Right renal pelvis (tissue), 4 donors: ENCODE measurements at places on chromosomes 16 and 17.
A peak's percentile ranks its signal among the peaks of the same experiment; 100 is the strongest.

- no peak for DNase-seq
Measured at GRCh38 chr17:37276475-37276874, 99.3 kb upstream of the C17orf78 start.

GRCh38 chr17:21380659-21381058 is 4.5 kb downstream of the KCNJ12 start:
- DNase-seq: no peak

DNA sequence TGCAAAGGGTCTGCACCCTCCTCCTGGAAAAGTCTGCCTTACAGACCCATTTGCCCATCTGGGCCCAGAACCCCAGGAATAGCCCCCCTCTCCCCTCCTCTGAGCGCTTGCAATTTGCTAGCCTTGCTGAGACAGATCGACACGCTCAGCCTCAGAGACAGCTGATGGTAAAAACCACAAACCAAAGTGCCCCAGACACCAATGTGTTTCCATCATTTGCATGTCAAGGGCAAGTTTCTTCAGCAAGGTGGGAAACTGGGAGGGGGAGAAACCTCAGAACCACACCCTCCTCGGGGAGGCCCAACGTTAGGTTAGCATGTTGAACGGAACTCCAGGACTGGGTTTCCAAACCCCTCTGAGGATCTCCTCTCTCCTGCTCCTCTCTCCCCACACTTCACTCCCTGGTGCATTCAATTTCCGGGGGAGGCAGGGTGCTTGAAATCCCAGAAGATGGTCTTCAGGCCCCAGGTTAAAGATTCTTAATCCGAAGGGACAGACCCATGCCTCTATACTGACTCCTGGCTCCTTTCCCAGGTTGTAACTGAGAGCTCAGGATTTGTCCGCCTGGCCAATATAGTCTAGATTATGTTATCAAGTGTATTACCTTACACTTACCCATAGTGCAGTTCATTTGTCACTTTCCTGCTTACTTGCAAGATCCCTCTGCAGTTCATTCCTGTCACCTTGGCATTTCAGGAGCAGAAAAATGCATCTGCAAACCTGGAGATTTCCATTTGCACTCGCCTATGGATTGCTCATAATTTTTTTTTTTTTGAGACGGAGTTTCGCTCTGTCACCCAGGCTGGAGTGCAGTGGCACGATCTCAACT is 1.3 kb upstream of the CUEDC1 start:
- DNase-seq: no peak

GRCh38 chr17:47847341-47848197 is 3.4 kb downstream of the SP6 start:
- DNase-seq: no peak

- DNase-seq: no peak
Measured at GRCh38 chr16:19809121-19809635, 75.5 kb downstream of the GPRC5B start.

- DNase-seq: no peak
Measured at GRCh38 chr16:48022496-48022895, 133.3 kb downstream of the ABCC12 start.

- no peak for DNase-seq
Measured at GRCh38 chr16:47903470-47903869, 252.3 kb downstream of the ABCC12 start.

DNA sequence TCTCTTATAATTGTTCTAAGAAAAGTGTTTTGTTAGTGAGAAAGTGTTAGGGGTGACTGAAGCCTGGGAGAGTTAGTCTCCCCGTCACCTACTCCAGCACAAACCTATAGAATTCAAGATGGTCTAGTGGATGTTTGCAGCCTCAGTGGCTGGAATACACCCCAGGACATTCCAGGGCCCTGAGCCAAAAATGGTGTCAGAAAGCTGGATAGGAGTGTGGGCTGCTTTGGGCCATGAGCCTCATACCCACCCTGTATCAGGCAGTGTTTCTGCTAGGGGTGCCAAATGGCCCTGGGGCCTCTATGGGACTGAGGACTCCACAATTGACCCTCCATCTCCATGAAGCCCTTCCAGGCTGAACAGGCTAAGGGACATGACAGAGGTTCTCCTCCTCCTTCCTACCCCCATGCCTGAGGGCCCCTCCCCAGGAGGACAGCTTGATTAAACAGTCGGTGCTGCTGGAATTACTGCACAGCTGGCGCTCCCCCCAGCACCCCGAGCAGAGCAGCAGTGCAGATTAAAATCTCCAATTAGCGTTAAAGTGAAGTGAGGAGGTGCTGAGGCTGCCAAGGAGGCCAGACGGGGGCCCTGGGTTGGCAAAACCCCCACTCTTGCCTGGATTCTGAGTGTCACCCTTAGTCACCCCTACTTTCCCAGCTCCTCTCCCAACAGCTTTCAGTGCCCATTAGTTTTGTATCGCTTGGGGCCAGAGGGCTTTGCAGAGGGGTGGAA is 59.1 kb downstream of the NEUROD2 start:
- DNase-seq: no peak

DNA sequence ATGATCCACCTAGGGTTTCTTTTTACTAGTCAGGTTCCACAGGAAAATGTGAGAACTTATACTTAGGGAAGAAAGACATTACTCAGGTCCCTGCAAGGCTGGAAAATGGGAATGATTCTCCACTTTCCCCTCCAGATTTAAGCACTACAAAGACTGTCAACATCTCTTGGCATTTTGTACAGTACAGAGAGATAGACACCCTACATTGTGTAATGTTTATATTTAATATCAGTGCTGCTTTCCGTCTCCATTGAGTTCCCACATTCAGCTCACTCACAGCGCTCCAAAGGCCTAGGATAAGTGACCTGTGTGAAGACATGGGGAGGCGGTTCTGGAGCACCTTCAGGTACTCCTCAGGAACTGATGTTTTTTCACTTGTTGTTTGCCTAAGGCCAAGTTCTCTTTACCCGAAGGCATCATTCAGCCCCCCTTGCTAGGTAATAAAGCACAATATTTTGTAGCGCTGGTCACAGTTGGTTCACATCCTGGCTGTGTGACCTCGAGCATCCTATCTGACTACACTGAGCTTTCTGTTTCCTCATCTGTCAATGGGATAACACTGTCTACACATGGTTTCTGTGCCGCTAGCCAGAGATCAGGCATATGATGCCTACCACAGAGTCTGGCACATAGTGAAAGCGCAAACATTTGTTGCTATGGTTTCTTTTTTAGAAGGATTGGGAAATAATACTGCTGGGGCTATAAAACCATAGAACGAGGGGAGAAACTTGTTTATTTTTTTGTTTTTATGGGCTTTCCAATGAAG is 226.6 kb downstream of the ZFHX3 start:
- DNase-seq: no peak

GRCh38 chr17:29664743-29665480 is 42.2 kb upstream of the CORO6 start:
- DNase-seq: no peak

GRCh38 chr17:16282522-16282921 is 65.5 kb downstream of the PIGL start:
- no peak for DNase-seq

DNA sequence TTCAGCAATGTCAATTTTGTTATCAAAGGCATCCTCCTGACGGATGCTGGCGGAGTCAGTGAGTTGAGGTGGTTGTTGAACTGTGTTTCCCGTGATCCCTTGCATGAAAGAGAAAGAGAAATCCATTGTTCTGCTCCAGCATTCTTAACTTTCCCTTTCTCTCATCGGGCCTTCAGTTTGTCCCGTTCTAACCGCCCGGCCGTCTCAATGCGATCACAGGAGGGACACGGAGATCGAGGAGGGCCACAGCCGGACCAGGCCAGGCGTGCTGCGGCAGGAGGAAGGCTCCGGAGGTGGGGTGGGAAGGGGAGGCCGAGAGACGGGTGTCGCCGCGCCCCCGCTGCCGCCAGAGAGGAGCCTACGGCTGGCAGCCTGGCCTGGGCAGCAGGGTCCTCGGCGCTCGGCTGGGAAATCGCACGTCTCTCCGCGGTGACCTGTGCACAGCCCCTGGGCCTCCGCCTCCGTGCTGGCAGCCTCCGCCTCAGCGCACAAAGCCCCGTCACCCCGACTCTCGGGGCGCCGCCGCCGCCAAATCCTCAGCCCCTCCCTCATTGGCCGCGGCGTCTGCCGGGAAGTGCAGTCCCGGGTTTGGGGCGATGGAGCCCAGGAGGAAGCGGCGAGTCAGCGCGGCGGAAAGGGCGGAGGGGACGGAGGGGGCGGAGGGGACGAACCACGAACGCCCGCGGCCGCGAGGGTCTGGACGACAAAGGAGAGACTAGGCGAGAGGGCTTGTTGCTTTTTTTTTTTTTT is 38.1 kb downstream of the SOST start:
- DNase-seq: peak; percentile 55

- DNase-seq: no peak
Measured at GRCh38 chr17:42287305-42287976, 857 bp upstream of the STAT5A start.

DNA sequence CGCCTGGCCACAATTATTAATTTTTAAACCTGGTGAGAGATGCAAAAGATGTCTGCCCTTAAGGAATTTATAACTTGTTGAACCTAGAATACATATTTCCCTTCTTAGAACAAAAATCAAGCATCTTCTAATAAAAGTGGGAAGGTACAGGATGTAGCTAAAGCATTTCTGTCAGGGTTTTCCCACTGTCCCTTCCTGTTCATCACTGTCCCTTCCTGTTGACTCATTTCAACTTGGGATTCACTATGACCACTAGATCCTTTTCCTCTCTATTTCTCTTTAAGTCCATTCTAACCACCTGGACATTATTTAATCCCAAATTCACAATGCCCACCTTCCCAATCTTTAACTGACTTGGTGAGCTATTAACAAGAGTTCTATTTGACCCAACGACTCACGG is 33.9 kb upstream of the CDRT4 start:
- no peak for DNase-seq

DNA sequence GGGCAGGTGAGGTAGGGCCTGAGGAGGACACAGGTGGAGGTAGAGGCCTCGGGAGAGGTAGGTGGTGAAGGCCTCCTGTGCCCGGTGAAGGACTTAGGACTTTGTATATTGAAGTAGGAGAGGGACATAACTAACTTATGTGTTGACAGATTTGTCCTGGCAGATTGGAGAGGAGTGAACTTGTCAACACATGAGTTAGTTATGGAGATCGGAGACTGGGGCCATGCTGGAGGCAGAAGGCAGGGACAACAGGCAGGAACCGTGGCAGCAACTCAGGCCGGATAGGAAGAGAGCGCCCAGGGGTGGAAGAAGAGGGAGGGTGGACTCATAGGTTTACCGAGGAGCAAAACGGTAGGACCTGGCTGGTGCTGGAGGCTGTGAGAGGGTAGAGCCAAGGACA is 18.4 kb downstream of the GLP2R start:
- DNase-seq: no peak

GRCh38 chr17:32127158-32127897 is 15.0 kb upstream of the RHOT1 start:
- DNase-seq: peak; percentile 35

- DNase-seq: no peak
Measured at GRCh38 chr17:82175201-82175600, 37.4 kb downstream of the CCDC57 start.

- DNase-seq: no peak
Measured at GRCh38 chr16:30166202-30166902, 17.1 kb upstream of the CORO1A start.

- no peak for DNase-seq
Measured at GRCh38 chr16:58269526-58269925, 25.3 kb downstream of the PRSS54 start.

DNA sequence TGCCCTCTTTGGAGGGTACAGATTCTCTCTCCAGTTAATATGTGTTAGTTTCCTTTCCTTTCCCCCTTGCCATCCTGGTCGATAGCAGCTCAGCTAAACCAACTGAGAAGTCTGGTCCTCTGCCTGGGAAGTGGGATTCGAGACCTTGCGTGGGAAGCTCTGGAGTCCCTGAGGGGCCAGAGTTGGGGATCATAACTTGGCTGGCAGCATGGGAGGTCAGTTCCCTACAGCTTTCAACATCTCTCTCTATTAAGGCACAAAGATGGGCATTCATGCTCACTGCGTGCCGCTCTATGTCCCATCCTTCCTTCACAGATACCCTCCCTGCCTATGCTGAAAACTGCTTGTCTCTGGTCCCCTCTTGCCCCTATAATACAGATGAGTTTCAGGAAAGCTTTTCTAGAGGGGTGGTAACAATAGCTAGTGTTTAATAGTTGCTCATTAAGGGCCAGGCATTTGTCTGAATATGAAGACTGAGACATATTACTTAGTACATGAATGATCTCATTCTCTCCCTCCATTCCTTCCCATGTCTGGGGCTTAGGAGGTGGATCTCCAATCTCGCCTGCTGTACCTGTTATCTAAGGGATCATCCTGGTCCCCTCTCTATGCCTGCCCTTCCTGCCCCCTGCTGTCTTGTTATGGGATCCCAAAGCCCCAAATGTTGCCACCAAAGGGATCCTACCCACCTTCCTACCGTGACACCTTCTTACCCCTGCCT is 10.8 kb downstream of the THRA start:
- DNase-seq: no peak

DNA sequence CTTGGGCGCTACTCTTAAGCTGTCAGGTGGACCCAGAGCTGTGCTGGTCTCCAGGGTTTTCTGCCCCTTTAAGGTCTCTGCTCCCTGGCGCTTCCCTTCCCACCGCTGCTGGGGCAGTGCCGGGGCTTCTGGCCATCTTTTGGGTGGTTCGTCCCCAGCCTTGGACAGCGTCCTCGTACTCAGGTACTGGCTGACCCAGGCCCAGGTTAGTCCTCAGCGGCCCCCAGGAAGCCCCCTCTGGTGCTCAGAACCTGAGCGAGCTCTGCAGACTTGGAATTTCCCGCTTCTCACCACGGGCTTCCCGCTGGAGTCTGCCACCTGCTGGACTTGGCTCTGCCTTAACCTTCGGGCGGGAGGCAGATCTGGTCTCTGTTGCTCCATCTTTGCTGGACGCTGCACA is 94.1 kb upstream of the ZNF750 start:
- no peak for DNase-seq
